ENCODE measurements at places on chromosomes 2 and 18.

DNA sequence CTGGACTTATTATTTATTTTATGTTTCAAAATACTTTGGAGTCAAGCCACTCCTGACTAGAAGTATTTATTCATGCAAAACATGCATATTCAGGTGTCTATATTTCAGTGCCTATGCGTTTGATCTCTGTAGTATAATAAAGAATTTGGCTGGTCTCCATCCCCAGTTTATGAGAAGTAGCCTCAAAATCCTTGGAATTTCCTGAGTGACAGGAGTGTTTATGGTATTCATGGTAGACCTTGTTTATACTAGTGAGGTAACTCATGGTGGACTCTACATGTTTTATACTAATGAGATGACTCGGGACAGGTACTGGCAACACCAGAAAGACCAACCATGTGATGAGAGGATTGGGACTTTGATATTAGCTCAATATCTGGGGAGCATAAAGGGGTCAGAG is 43.9 kb upstream of the CSRNP3 start:
- DNase-seq, result no peak

DNA sequence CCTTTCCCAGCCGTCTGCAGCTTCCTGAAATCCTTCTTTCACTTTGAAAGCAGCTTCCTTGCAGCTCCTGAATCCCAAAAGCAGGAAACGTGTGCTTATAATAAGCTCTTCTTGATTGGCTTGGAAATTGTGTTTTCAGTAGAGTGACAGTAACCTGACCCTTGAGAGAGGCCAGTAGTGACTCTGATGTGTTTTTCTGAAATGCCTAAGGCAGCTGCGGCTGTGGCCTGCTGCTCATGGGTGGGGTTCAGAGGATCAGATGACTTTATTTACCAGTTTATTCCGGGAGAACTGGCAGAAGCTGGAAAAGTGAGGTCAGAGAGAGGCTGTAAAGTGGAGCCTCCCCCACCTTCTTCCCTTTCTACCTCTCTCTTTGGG is 31.9 kb upstream of the RPIA start:
- DNase-seq, result no peak

DNA sequence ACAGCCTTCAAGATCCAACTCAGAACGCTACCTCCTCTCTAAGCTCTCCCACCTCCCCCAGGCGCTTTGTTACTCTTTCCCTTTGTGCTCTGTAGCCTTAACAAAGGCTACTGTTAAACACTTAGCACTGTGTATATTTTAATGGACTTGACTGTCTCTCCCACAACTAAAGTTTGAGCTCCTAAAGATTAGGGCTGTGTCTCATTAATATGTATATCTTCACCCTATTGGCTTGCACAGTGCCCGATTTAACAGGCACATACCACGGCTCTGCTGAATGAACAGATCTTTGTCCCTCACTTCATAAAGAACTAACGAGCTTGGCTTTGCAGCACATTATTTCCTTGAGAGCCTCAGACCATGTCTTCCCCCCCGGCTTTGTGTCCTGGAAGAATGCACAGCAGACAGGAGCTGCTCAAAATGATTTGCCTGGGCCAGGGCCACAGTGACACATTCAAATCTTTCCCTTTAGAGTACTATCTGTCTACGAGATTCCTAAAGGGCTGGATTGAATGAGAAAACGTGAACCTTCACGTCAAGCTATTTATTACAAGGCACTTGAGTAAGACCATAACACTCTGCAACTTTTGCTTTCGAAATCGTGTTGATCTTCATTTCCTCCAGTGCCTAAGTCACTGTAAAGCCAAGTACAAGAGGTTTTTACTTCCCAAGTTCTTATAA is 22.1 kb downstream of the ABHD3 start:
- DNase-seq, result no peak

DNA sequence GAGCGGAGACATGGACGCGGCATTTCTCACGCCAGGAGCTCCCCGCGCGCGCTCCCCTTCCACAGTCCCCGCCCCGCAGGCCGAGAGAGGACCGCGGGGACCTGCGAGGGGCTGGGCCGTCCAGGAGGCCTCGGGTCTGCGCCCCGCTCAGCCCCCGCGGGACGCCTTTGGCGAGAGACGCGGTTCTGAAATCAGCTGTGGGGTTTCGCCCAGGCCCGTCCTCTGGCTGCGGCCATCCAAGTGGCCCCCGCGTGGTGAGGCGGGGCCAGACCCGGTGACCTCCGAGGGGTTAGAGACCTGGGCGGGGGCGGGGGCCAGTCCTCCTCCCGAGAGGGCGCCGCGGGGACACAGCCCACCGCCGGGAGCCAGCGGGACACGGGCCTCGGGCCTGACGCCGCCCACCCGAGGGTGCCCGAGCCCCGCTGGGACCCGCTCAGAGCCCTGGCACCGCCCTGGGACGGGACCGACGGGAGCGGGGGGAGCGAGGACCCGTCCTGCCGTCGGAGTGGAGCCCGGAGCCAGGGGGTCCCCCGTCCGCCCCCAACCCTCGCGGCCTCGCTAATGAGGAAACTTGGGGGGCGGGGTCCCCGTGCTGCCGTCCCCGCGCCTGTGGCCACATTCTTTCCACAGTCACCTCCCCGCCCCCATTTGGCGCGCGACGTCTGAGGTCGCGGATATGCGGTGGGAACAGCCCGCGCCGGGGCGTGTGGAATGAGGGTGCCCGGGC is 6.1 kb upstream of the SALL3 start:
- no peak for DNase-seq

GRCh38 chr2:2271469-2271941 is 59.6 kb downstream of the MYT1L start:
- no peak for DNase-seq

DNA sequence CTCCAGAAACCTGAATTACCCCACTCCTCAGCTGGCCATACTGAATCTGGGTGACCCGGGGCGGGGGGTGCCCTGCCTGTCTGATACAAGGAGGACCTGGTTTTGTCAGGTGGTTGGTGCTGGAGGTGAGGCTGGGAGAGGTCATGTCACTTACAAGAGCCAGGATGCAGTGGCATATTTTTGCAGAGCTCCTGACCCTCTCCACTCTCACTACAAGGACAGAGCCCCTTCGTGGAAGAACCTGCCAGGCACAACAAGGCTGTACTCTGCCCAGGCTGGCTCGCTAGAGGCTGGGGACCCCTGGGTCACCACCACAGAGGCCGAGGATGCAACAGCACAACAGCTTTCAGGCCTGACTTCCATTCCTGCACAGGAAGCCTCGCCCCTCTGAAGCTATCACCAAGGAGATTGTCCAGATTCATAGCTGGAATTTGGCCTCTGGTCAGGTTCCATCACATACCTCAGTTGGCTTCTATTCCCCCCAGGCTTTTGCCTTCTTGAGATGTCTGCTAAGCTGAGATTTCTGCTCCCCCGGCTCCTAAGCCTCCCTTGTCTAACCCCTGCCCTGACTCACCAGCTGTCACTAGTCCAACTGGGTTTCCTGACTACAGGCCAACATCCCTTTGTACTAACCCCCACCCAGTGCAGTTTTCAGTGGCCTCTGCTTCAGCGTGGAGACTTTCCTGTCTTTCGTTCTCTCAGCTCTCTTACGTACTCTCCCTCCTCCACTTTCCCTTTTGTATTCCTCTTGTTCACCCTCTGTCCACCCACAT is 132.5 kb upstream of the EPAS1 start:
- DNase-seq, result no peak

DNA sequence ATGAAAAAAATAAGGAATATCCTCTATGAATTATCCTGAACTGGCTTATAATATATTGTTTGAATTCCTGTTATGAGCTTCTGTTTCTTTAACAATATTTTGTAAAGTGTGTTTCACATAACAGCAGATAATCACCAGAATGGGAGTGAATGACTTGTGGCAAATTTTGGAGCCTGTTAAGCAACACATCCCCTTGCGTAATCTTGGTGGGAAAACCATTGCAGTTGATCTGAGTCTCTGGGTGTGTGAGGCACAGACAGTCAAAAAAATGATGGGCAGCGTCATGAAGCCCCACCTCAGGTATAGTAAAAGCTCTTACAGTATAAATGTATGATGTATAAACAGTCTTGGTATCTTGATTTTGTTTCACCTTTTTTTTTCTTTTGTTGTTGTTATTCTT is 5.9 kb downstream of the GEN1 start:
- DNase-seq, result no peak

GRCh38 chr2:234158812-234159211 is 108.3 kb downstream of the SPP2 start:
- no peak for DNase-seq

GRCh38 chr18:57909620-57910019 is 106.5 kb upstream of the ATP8B1 start:
- DNase-seq, result no peak

DNA sequence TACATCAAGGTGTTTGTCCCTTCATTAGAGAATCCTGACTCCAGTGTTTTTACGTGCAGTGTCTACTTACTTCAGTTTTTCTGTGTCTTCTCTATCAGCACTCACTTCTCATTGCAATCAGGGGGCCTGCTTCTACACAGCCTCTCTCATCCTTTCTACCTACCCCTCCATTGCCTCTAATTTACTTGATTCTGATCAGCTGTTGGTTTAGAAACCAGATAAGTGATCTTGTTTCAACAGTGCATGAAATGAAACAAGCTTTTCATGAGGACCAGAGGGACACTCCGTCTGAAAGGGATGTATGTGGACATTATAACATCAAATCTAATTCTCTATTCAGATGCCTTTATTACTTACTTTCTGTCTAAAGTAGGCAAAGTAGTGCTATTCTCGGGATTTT is 136.9 kb downstream of the PRKCE start:
- DNase-seq, result no peak

DNA sequence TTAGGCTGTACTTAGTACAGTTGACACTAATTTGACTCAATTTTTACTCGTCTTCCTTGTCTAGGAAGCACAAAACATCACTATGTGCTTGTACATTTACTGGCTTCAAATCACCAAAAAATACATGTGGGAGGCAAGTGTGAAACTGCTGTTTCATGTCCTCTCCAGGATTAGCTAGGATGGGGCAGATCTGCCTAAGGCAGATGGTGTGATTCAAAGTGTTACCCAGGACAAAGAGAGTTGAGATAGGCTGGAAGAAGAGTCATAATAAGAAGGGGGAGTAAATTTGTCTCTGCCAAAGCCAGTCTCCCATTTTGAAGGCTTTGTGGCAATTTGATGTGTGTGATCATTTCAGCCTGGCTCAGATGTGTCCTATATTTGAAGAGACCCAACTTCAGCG is 821.6 kb upstream of the ZEB2 start:
- no peak for DNase-seq

GRCh38 chr2:109317471-109318095 is 188.6 kb downstream of the SH3RF3 start:
- DNase-seq, result no peak

DNA sequence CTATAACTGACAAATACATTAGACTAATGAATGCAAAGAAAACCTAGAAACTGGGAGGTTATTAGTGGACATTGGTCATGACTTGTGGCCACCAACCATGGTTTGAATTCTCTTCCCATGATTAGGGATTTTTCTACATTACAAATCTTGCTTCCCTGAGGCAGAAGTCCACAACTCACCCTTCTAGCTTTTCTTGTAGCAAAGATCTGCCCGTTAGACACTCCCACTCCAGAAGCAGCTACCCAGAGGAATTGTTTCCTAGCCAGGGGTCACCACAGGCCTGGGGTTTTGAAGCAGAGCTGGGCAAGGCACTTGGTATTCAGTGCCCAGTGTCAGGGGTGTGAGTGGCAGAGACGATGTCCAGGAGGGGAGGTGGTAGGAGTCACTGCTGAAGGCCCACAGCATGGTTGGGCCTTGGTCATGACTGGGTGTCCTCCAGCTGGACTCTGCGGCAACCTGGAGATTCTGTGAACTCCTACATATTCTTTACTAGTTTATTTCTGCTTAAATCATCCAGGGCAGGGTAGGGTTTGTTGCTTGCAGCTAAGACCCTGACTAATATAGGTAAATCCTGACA is 54.9 kb downstream of the ACTR2 start:
- no peak for DNase-seq

DNA sequence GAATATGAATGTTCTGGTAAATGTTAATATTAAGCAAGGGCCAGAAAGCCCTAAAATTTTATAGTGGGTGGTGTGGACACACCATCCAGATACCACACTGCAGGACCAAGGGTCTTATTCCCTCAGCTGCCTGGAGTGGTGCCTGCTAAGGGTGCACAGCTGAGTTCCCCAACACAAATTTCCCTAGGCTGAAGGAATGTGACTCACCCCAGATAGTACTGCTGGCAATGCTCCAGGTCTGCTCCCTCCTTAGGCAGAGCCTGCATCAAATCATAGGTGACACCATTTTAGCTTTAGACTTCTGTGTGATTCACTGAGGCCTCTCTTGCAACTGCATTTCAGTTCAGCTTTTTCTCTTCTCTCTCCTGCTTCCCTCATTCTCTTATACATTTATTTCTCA is 321.1 kb downstream of the SATB2 start:
- DNase-seq, result no peak

DNA sequence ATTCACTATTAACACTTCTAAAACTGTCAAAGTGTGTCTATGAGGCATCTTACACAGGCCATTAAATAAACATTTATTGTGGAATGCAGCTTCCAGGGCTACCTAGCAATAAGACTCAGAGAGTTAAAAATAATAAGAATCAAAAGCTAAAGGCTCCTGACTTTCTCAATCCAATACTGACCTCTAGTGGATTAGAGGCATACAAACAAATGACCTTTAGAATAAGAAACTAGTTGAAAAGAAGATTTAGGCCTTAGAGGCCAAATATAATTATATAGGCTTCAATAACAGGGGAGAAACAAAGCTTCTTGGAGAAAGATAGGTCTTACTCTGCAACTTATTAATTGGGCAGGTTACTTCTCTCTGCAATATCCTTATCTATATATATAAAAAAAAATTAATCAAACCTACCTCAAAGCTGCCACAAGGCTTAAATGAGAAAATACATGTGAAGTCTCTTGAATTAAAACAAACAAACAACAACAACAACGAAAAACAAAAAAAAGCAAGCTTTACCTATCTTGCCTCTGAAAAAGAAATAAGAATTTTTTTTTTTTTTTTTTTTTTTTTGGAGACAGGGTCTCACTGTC is 246.1 kb downstream of the EXOC6B start:
- DNase-seq, result no peak

DNA sequence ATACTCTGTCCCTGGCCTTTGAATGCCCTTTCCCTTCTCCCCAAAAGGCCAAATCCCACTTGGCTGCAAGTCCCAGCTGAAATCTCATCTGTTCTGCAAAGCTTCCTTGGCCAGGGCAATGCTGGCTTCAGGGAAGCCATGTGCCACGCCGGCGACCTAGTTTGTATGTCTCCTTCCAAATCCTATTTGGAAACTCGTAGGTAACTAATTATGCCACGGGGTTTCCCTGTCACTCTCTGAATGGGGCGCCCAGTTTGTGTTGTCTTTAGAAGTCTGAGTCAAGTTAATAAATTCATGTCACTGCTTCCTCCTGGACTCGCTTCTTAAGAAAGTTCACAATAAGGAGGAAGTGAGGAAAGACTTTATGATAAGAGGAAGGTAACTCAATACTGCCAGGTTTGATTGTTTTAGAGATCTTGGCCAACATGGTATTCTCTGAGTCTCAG is 19.1 kb downstream of the FHL2 start:
- no peak for DNase-seq

DNA sequence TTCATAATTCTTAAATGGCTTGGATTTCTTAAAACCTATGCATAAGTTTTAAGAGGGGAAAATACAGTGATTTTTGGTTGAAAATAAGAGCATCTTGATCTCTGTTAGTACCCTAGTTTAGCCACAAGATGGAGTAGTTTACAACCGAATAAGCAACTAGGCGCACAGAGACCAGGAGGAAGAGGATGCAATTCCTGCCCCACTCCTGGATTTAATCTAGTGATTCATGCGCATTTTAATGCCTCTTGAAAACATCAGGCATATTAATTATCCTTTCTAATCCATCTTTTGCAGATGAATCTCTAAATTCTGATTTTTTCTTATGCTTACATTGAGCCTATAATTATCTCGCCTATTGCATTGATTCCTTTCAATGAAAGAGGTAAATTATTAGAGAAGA is 76.7 kb downstream of the MRPS9 start:
- peak; percentile 86 for DNase-seq
